Tongue (tissue), 3 donors: ENCODE measurements at places on chromosomes 6 and 20. TPM values are rescaled to one million over a fixed set of nuclear protein-coding genes. Genes with fewer than 3 reads are reported as not detected.

The MED23 gene
- 42.4 TPM for total RNA-seq

The PSORS1C1 gene
- 0.41 TPM for total RNA-seq

The PERP gene
- total RNA-seq = 42.1 TPM

The FAM120B gene
- 32.8 TPM for total RNA-seq

The BPI gene
- total RNA-seq = 0.21 TPM

The PAK5 gene
- 0.10 TPM for total RNA-seq

The FOXC1 gene
- total RNA-seq = 9.1 TPM

The STX11 gene
- 2.8 TPM for total RNA-seq

The SLC22A16 gene
- total RNA-seq = 1.3 TPM

The HRH3 gene
- total RNA-seq = 0.62 TPM

The NR2E1 gene
- total RNA-seq = not detected

The PAX1 gene
- total RNA-seq = 4.1 TPM

The GATA5 gene
- not detected for total RNA-seq

The SNTA1 gene
- total RNA-seq = 98.3 TPM

The FAM209B gene
- total RNA-seq = not detected

The CPNE1 gene
- total RNA-seq = 91.0 TPM

The FOXQ1 gene
- 6.4 TPM for total RNA-seq

The DNAH8 gene
- total RNA-seq = 3.0 TPM

The ZSCAN31 gene
- 14.3 TPM for total RNA-seq

The SLC26A8 gene
- not detected for total RNA-seq

The TRIM10 gene
- 1.0 TPM for total RNA-seq

The ENPP1 gene
- total RNA-seq = 27.7 TPM

The UBR2 gene
- total RNA-seq = 42.1 TPM

The CLIC5 gene
- total RNA-seq = 18.1 TPM

The TDRD6 gene
- total RNA-seq = 1.4 TPM

The TOMM6 gene
- total RNA-seq = 88.1 TPM

The GPX5 gene
- total RNA-seq = not detected

The RNF144B gene
- 41.2 TPM for total RNA-seq

The BPIFB4 gene
- 0.62 TPM for total RNA-seq

The DDO gene
- total RNA-seq = 6.6 TPM

The DSP gene
- total RNA-seq = 167 TPM

The ZC2HC1B gene
- not detected for total RNA-seq

The MOG gene
- total RNA-seq = not detected

The LY6G6C gene
- total RNA-seq = 1.1 TPM

The WFDC2 gene
- total RNA-seq = 16.6 TPM

The SLC17A2 gene
- not detected for total RNA-seq
